ENCODE measurements at places on chromosomes 5 and 9. TPM values are rescaled to one million over a fixed set of nuclear protein-coding genes. Genes with fewer than 3 reads are reported as not detected.

DNA sequence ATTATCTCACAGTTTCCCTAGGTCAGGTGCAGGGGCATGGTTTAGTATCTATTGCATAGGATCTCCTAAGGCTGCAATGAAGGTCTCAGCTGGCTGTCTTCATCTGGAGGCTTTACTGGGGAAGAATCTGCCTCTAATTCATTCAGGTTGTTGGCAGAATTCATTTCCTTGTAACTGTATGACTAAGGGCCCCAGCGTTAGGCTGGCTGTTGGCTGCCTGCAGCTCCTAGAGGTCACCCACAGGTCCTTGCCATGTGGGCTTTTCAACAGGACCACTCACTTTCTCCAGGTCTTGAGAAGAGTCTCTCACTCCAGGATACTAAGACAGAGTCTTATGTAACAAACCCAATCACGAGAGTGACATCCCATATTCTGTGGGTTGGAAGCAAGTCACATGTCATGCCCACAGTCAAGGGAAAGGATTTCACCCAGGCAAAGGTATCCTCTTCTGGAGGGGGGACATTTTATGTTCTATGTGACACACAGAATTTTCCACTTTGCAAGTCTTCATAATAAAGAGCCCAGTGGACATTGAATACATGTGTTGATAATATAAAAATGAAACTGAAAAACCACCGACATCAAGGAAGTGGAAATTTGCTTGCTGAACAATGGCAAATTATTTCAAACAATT, 38.2 kb downstream of the HMHB1 start:
- no peak for DNase-seq

Gene PCDHA13
- not detected for total RNA-seq

Gene AHRR
- 60.2 TPM for total RNA-seq

DNA sequence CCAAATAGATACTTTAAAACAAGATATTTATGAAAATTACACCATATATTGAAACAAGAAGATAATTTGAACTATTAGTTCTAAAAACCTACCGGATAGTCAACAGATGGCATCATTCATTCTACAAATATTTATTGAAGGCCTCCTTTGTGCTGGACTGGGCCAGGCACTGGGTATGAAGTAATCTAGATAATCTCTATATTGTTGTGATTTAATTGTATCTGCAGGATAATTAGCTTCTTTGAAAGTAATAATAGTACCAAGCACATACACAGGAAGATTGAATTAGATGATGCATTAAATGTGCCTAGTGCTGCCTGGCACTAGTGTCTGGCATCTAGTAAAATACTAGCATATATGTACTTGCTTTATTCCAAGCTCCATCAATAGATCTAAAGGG, 735.2 kb upstream of the DMAC1 start:
- DNase-seq, result no peak

GRCh38 chr5:171418316-171418981, 998 bp upstream of the FGF18 start:
- peak; percentile 82 for DNase-seq

Gene TRPM3
- not detected for total RNA-seq

Gene NPR2
- 45.2 TPM for total RNA-seq

DNA sequence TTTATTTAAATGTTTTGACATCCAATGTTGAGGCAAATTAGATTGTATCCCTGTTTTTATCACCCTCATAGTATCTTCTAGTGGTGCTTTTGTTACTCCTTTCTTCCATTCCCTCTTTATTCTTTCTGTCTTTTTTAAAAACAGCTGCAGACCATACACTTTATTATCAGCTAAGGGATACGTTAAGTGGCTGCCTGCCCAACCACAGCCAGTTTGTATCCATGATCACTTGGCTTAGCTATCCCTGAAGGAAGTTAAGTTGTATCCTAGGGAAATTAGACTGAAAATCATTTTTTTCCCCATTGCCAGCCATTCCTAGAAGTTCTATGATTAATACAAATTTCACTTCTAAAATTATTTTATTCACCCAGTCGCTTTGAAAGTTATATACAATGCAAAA, 1032.7 kb downstream of the NR2F1-AS1 start:
- no peak for DNase-seq

Gene SLC46A2
- total RNA-seq, result not detected

- no peak for DNase-seq
Measured at GRCh38 chr5:150578781-150579461, 61.5 kb upstream of the SYNPO start.

Gene KIF24
- 3.0 TPM for total RNA-seq

Gene PHYHD1
- total RNA-seq, result 7.0 TPM

Gene PCDHGA3
- total RNA-seq, result 9.2 TPM

DNA sequence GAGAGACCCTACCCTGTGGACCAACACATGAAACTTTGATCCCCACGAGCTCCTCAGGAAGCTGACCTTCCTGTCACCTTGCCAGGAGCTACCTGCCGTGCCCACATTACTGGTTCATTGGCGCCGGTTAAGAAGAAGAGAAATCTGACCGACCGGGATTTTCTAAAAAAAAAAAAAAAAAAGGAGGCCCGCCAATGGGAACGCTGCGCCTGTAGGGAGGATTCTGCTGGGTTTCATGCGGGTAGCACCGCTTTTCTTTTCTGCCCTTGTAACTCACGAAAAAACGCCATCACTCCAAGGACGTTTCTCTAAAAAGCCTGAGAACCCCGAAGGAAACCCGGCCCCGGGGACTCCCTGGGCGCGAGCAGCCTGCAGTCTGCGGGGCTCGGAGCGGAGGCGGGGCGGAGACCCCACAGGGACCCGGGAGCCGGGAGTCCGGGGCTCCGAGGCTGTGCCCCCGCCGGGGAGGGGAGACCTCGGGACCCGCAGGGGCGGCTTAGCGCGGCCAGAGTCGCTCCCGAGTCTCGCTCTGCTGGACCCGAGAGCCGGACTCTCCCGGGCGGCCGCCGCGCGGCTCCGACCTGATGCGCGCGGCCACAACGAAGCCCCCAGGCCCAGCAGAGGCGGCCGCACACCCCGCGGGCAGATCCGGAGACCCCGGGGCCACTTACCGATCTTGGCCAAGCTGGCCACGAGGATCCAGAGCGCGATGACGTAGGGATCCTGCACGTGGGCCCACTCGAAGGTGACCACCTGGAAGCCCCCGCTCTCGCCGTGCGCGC, 617 bp downstream of the SLC9A3 start:
- no peak for DNase-seq

DNA sequence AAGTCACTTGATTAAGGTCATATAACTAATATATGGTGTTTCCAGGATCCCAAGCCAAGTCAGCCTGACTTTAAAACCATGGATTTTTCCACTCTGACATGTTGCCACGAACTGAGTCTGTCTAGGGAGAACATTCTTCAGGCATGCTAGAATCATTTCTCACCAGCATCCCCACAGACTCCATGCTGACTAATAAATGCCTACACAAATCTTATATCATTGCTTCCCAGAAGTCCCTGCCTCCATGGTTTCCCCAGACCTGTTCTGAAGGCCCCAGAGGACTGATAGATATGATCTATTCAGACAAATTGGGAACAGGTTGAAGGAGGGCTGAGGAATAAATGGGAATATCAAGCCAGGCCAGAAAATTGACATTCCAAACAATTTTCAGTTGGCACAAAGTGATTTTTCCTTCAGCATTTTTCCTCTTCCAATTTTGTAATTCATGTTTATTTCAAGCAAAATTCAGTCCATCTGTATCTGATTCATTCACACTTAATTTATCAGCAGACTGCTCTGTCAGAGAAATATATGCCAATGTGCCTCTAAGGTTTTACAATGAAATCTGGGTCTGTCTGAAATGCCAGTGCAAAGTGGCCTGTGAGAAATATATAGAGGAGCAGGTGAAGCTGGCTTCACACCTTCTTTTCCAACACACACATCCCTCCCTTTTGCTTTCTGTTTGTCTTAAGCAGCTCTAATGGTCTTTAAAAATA, 413.6 kb upstream of the TNC start:
- DNase-seq, result peak; percentile 78

DNA sequence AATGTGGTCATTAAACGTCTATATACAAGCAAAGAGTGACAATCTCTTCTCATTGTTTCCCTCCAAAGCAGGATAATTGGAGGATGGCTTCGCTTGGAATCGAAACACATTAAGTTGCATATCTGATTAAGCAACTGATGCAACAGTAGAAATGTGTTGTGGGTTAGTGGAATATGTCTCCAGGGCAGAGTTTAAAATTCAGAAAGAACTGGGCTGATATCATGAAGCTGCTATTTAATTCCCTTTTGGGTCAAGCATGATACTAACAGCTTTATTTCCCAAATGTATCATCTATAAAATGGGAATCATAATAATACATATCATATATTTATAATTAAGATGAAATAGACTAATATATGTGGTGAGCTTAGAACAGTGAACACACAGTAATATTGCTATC, 1763.0 kb upstream of the C9orf72 start:
- DNase-seq, result no peak

Gene TMEM174
- total RNA-seq, result not detected

GRCh38 chr9:15426019-15426418, 3.3 kb downstream of the SNAPC3 start:
- DNase-seq, result no peak

Gene WNT8A
- not detected for total RNA-seq

- no peak for DNase-seq
Measured at GRCh38 chr5:170769246-170769645, 14.3 kb upstream of the GABRP start.

Gene ZNF367
- total RNA-seq, result 4.9 TPM

DNA sequence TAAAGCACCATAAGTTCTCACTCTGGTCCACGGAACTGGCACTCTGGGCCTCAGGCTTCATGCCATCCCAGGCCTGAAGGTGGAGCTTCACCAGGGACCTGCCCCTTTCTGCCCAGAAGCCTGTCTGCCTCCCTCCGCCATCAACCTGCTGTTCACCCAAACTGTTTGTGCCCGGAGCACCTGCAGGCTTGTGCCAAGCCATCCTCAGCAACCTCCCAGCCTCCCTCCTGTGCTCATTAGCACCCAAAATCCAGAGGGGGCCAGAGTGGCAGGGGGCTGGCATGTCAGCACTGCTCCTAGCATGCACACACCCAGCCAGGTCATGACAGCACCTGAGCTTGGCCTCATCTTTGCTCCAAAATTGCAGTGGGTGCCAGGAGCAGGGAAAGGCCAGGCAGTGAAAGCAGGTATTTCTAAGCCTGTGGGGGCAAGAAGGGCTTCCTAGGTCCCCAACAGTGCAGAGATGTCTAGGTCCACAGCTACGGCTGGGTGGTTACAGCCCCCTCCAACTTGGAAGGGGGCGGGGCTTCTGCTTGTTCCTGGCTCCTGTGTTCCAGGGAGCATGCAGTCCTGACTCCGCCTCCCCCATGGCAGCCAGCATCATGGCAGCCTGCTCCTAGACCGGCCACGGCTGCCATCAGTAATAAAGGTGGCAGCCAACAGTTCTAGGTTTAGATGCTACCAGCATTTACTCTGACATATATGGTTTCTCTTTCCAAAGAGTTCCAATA, 85.1 kb downstream of the GIN1 start:
- DNase-seq, result no peak

- DNase-seq, result no peak
Measured at GRCh38 chr9:132825430-132825829, 52.7 kb downstream of the AK8 start.

Gene GARIN3
- not detected for total RNA-seq

GRCh38 chr5:53381-54174, 38.4 kb upstream of the PLEKHG4B start:
- DNase-seq, result no peak

- DNase-seq, result no peak
Measured at GRCh38 chr9:9949978-9950377, 662.8 kb downstream of the PTPRD start.

- DNase-seq, result no peak
Measured at GRCh38 chr5:4762316-4762715, 377.8 kb upstream of the ADAMTS16 start.

Gene PCDHGB7
- 17.3 TPM for total RNA-seq

DNA sequence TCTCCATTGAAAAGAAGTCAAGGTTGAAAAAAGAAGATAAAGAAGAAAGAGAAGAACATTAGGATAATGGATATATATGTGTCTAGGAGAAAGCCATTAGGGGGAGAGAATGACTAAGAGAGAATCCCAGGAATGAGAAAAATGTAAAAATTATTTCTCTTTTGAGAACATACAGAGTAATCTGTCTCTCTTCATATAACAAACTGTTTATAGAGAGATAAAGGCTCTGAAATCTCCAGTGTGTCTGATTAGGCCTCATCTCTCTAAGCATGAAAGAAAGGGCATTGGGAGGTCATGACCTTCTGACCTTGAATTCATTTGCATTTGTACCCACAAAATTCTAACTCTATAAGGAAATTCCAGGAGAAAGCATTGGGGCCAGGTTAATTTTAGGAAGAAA, 3.5 kb upstream of the MPDZ start:
- DNase-seq, result no peak

DNA sequence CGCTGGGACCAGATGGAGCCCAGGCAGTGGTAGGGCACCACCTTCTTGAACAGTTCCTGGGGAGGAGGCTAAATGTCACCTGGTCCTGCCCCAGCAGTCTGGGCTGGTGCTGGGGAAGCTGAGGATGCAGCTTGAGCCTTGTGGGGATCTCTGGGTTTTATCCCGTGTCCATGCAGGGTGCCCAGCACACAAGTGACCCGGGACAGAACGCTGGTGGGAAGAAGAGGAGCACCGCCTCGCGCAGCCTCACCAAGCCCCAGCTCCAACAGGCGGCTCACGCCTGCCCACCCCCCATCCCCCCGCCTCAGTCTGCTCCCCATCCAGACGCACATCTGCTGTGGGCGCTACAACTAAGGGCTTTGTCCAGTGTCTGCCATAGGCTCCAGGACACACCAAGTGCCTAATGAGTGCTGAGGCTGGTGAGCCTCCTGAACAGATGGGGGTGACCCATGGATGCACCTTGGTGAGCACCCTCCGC, 13.8 kb downstream of the RALGDS start:
- no peak for DNase-seq

DNA sequence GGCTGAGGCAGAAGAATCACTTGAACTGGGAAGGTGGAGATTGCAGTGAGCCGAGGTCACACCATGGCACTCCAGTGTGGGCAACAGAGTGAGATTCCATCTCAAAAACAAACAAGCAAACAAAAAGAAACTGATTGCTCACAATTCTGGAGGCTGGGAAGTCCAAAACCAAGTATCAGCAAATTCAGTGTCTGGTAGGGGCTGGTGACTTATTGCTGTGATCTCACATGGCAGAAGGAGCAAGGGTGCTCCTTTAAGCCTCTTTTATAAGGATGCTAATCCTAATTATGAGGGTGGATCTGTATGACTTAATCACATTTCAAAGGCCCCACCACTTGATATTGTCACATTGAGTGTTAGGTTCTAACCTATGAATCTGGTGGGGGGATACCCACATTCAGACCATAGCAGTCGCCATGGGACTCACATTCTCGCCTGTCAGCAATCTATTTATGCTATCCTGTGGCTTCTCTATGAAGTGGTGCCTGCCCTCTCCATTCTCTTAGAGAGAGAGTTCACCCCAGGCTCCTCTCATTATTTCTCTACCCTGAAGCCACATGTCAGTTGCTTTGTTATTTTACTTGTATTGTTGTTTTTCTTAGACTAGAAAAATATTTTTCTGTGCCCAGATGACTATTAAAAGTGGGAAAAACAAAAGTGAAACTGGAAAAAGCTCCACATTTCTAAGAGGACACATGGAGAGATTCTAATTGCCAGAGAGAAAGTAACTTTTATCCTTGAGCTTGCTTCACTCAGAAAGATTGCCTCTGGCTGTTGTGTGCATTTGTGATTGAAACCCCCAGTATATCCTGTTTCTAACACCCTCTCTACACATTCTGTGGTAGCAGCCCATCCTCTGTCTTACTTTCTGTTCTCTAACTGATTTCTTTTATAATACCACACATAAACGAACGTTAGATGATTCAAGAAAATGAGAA, 18.8 kb upstream of the PRLR start:
- no peak for DNase-seq

Gene PKD2L2
- total RNA-seq, result not detected

Gene GOLGA2
- 171 TPM for total RNA-seq

- no peak for DNase-seq
Measured at GRCh38 chr5:68528821-68529273, 313.3 kb downstream of the PIK3R1 start.

Measured in HFFc6 (cell line).